Neural crest cell (in vitro differentiated cells): ENCODE measurements at places on chromosomes 5 and 9.

DNA sequence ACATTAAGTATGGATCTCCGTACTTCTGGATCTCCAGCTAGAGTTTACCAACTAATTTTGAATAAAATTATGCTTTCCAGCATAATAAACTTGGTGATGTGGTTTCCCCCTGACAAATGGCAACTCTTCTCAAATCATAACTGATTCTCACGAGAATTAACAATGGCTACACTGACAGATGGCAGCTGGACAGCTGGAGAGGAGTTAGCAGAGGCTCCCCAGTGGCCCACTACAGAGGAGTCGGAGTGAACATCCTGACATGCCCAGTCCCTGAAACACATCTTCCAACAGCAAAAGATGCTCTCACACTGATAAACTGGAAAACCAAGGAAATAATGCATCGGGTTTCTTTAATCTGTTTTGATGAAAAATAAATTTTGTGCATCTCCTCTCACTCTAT lies 239.6 kb downstream of the MAN2A1 start:
- no peaks in the 10 kb centered on the region for H3K36me3 ChIP-seq
- H3K4me3 ChIP-seq = no peak overlapping the region
- no peaks in the 10 kb centered on the region for H3K27me3 ChIP-seq
- H3K4me1 ChIP-seq = no peaks in the 10 kb centered on the region
- no peak overlapping the region for H3K27ac ChIP-seq

GRCh38 chr9:5569409-5569808 lies 59.1 kb downstream of the PDCD1LG2 start:
- H3K27me3 ChIP-seq = no peaks in the 10 kb centered on the region
- H3K36me3 ChIP-seq = no peaks in the 10 kb centered on the region
- no peak for DNase-seq
- H3K4me3 ChIP-seq = no peak overlapping the region
- H3K4me1 ChIP-seq = peaks cover 8% of the 10 kb centered on the region

GRCh38 chr5:117759849-117760499 lies 1185.4 kb upstream of the SEMA6A start:
- no peak for DNase-seq
- H3K4me3 ChIP-seq = no peak overlapping the region

DNA sequence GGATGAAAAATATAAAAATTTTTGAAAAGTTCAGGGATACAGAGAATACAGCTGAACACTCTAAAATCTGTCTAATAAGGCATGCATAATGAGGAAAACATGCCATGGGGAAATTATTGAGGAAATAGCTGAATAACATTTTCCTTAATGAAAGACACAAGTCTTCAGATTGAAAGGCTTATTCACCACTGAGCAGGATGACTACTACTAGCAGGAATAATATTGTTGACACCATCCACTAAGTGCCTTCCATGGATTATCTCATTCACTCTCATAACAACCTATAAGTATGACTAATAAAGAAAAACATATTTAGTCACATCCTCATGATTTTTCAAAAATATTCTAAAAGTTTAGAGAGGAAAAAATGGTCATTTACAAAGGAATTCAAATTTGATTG lies 96.7 kb upstream of the FER start:
- H3K4me3 ChIP-seq = no peak overlapping the region
- no peaks in the 10 kb centered on the region for H3K27me3 ChIP-seq
- H3K4me1 ChIP-seq = no peaks in the 10 kb centered on the region
- no peak for DNase-seq
- H3K36me3 ChIP-seq = peaks cover 5% of the 10 kb centered on the region

DNA sequence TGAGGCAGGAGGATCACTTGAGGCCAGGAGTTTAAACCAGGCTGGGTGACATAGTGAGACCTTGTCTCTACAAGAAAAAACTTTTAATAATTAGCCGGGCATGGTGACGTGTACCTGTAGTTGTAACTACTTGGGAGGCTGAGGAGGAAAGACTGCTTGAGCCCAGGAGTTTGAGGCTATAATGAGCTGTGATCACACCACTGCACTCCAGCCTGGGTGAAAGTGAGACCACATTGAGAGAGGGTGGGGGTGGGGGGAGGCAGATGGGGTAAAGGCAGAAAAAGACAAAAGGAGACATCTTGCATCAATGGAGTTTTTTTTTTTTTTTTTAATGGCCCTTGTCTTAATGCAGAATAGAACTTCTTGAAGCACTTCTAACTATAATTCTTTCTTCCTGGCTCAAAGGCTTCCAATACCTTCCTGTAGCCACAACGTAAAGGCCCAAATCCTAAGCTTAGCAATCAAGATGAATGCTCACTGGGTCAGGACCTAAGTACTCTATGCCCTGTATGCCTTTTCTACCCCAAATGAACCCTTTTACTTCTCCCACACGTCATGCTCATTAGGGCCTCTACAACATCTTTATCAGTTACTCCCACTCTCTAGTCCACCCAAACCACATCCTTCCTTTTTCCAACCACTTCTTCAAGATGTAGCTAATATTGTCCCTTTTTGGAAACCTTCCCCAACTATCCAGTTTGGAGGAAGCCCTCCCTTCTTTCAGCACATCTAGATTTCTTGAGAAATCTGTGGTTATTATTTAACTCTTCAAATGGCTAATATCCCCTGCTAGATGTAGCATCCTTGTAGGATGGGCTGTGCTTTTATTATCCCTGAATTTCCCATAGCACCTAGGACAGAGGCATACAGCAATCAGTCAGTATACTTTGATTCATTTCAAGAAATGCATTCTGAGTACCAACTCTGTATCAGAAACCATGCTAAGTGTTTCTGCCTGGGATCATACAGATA lies 40.8 kb downstream of the CSF2 start:
- no peak for DNase-seq
- H3K27me3 ChIP-seq = no peaks in the 10 kb centered on the region

- no peak for DNase-seq
- H3K4me1 ChIP-seq = no peaks in the 10 kb centered on the region
- H3K36me3 ChIP-seq = no peaks in the 10 kb centered on the region
Measured at GRCh38 chr5:131022811-131023497, 142.1 kb downstream of the HINT1 start.

DNA sequence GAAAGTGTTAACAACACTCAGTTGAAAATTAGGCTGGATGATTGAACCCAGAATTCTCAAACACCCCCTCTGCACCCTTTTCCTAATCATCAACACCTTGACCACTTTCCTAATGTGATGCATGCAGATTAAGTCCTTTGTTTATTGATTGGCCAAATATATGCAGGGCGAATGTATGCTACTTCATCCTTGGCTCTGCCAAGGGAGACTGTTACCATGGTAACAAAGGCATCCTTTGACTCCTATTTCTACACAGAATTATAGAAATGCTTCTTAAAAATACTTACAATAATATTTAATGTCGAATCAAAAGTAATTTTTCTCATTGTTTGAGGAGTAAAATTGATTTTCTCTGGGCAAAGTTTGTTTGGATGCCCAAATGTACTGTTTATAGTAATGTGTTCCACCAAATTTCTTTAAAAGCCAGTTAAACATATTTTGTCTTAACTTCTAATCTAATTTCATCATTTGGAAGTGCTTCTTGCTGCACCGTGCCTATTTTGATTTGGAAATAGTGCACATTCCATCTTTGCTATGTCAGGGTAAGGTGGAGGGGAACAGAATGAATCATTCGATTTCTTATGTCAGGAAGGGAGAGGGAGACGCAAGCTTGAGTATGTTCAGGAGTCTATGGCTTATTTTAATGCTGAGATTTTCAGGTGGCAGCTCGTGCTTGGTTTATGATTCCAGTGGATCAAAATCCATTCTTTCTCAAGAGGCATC lies 1384.3 kb upstream of the WWC1 start:
- no peaks in the 10 kb centered on the region for H3K27me3 ChIP-seq
- no peaks in the 10 kb centered on the region for H3K4me1 ChIP-seq
- no peaks in the 10 kb centered on the region for H3K36me3 ChIP-seq

- DNase-seq = no peak
- no peak overlapping the region for H3K4me3 ChIP-seq
- H3K27ac ChIP-seq = no peak overlapping the region
Measured at GRCh38 chr9:84819491-84819991, 150.0 kb downstream of the NTRK2 start.

- DNase-seq = peak; percentile 75
- H3K27ac ChIP-seq = no peak overlapping the region
- peaks cover 13% of the 10 kb centered on the region for H3K4me1 ChIP-seq
- H3K4me3 ChIP-seq = peak overlapping the region; percentile 62
- no peaks in the 10 kb centered on the region for H3K36me3 ChIP-seq
Measured at GRCh38 chr9:119370816-119371215, 1.6 kb upstream of the BRINP1 start.

GRCh38 chr5:94908889-94909480 lies 290.5 kb downstream of the SLF1 start:
- H3K4me3 ChIP-seq = no peak overlapping the region
- H3K4me1 ChIP-seq = no peaks in the 10 kb centered on the region
- H3K36me3 ChIP-seq = no peaks in the 10 kb centered on the region
- H3K27me3 ChIP-seq = no peaks in the 10 kb centered on the region
- H3K27ac ChIP-seq = no peak overlapping the region
- no peak for DNase-seq

- H3K27ac ChIP-seq = no peak overlapping the region
- H3K36me3 ChIP-seq = no peaks in the 10 kb centered on the region
- peak; percentile 20 for DNase-seq
- H3K4me1 ChIP-seq = no peaks in the 10 kb centered on the region
Measured at GRCh38 chr5:65100911-65101631, 332.3 kb downstream of the CWC27 start.

DNA sequence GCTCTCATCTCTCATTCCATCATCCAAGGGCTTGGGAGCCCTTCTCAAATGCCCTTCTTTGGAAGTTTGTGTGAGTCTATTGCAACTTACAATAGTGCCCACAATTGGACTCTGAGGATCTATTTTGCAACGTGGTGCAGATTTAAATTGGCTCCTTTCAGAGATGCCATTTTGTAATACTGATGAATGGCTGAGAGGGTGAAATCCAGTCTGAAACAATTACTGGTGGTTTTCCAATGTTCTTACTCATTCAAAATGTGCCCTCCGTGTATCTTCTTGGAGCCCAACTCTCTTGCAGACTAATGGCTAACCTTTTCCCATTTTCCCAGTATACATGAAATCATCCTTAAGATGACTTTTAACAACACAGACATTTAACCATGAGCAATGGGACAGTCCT lies 6.1 kb downstream of the ZNF462 start:
- H3K4me3 ChIP-seq = peak overlapping the region; percentile 16
- no peak overlapping the region for H3K27ac ChIP-seq
- peaks cover 34% of the 10 kb centered on the region for H3K36me3 ChIP-seq
- H3K4me1 ChIP-seq = peaks cover 80% of the 10 kb centered on the region
- DNase-seq = no peak
- H3K27me3 ChIP-seq = peaks cover 2% of the 10 kb centered on the region

DNA sequence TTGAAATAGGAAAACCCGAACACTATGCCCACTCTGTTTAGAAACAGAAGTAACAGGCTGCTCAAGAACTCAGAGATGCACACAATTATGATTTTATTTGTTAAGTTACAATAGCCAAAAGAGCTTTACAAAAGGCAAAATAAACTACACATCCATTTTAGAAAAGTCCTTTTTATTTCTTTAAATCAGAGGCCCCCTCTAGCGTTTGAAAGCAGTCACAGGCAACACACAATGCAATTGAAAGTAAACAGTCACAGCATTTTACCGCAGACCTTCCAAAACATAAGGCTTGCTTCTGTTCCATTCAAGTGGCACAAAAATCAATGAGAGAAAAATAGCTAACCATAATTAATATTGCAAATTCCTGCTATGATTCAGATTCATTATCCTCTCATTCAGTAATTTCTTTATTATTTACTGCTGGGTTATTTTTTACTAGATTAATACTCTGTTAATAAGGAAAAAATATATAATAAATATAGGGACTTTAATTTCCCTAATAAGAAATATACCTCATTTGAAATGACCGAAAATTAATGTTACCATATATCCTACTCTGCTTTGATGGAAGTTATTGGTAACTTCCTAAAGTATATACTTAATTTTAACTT lies 78.3 kb downstream of the CEP120 start:
- H3K36me3 ChIP-seq = peaks cover 3% of the 10 kb centered on the region
- H3K27me3 ChIP-seq = no peaks in the 10 kb centered on the region
- H3K4me3 ChIP-seq = no peak overlapping the region
- no peak overlapping the region for H3K27ac ChIP-seq

DNA sequence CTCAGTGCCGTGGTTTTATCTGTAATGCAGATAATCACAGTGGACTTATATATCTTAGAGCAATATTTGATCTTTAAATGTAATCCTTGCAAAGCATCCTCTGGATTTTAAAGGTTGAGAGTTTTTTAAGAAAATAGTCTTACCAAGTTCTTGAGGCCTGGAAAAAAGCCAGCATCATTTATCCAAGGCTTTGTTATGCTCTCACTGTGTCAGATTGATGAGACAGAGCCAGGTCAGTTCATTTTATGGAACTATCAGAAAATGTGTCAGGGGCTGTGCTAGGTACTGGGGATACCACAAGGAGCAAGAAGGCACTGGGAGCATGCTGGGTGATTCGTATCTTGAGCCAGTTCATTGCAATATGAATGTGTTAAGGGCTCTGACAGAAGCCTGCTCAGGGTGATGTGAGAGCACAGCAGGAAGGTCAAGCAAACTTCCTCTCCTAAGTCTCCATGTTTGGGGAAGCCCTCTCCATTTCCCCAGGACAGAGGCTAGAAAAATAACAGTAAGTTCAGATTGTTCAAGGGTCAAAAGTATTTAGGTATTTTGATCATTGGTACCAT lies 19.7 kb downstream of the C7 start:
- H3K27ac ChIP-seq = no peak overlapping the region
- DNase-seq = no peak
- no peak overlapping the region for H3K4me3 ChIP-seq
- H3K4me1 ChIP-seq = no peaks in the 10 kb centered on the region
- peaks cover 7% of the 10 kb centered on the region for H3K36me3 ChIP-seq

DNA sequence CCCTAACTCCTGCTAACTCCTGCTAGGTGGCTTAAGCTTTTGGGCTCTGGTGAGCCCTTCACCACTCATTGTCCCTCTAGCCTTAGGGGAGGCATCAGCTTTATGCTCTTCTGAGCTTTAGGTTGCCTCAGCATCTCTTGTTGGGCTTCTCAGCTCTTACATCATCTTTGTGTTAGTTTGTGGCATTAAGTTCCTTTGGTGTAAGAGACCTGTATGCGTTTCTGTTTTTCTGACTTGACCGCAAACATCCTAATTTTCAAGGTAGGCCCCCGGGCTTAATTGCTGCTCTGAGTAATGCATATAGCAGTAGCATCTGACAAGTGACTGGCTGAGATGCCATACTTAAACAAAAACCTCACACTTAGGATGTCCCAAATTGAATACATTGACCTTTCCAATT lies 287.8 kb upstream of the TUT7 start:
- DNase-seq = no peak
- H3K4me1 ChIP-seq = peaks cover 38% of the 10 kb centered on the region
- H3K27me3 ChIP-seq = no peaks in the 10 kb centered on the region
- no peaks in the 10 kb centered on the region for H3K36me3 ChIP-seq

GRCh38 chr9:98375138-98375726 lies 119.8 kb upstream of the TBC1D2 start:
- H3K4me1 ChIP-seq = peaks cover 4% of the 10 kb centered on the region
- no peak overlapping the region for H3K27ac ChIP-seq
- no peak for DNase-seq
- no peaks in the 10 kb centered on the region for H3K36me3 ChIP-seq

- H3K36me3 ChIP-seq = peaks cover 17% of the 10 kb centered on the region
- no peaks in the 10 kb centered on the region for H3K4me1 ChIP-seq
- no peak overlapping the region for H3K4me3 ChIP-seq
- H3K27ac ChIP-seq = no peak overlapping the region
- no peaks in the 10 kb centered on the region for H3K27me3 ChIP-seq
- DNase-seq = no peak
Measured at GRCh38 chr9:129898185-129898584, 62.9 kb downstream of the USP20 start.
